ENCODE measurements at places on chromosomes 5 and 9. TPM values are rescaled to one million over a fixed set of nuclear protein-coding genes. Genes with fewer than 3 reads are reported as not detected.

DNA sequence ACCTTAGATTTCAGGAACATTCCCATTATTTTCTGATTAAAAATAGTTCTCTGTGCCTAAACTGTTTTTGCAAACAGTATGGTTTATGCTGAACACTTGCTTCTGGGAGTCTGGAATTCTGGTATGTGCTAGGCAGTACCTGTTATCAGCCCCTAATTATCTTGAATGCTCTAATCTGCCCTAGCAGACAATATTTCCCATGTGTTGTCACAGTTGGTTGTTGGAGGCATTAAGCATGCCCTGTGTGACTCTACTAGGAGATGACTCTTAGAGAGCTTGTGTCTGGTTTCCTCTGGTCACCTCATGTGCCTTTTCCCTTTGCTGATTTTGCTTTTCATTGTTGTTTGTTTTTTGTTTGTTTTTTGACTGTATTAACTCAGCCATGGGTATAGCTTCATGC lies 36.6 kb downstream of the UHRF2 start:
- no peak for DNase-seq

ZNF608 gene
- 27.9 TPM for total RNA-seq

DNA sequence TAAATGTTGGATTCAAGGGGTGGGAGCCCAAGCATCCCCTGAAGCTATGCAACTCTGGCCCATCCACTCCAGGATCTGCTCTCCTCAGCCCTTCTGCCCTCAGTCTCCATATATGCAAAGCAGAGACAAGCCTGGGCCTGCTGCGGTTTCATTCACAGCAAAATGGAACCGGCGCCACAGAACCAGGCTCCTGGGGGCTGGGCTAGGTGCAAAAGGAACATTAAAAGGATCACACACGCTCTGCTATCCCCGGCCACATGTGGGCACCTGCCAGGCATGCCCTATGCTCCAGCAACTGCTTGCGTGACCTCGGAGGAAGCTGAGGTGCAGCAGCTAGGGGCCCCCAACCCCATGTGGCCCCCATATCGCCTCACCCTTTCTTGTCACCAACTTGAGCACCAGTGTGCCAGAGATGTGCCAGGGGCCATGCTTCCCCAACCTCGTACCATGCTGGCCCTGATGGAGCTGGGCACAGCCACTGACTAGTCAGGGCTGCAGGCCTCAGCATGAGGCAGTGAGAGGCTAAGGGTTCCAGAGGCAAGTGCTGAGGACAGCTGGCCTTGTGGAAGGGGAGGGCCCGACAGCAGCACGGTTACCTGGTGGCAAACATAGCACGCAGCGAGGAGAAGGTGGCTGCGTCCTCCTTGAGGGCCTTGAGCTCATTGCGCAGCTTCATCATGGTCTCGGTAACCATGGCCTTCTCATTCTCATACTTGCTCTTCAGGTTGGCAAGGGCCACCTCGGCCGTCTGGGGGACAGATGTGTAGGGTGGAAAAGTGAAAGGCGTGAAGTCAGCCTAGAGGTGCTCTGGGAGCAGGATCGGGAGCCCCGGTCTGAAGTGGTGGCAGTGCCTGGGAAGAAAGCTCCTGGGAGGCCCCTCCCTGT lies 47.2 kb downstream of the BICD2 start:
- peak; percentile 41 for DNase-seq

DNA sequence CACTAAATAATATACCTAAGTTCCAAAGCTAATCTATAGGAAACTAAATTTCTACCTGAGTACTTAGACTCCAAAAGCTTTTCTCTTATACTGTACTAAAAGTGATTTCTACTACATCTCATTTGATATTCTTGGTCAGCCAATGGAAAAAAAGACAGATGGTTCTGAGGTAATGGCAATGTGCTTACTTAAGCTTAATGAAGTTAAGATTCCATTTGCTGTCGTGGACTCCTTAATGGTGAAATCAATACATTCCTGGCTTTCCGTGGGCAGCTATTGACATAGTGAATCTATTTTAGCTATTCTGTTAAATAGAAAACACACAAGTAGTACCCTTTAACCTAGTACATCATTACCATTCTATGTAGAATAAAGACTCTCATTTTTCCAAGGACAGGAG lies 1825.6 kb upstream of the CDH9 start:
- DNase-seq = no peak

DNA sequence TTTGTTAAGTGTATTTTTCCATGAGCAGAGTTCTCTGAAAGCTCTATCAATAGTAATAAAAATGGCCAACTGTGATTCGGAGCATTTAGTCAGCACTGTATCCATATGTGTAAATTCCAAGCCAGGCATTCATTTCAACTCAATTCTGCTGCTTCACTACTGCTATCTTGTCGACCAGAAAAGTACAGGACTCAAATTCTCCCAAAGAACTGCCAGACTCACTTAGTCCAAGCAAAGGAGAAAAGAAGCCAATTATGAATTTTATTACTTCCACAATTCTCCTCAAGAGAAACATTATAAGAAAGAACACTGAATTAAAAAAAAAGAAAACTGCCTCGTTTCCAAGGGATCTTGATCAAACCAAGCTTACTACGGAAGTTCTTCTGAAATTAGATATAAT lies 906.3 kb upstream of the DMAC1 start:
- DNase-seq = no peak

- no peak for DNase-seq
These were observed 298.7 kb downstream of the CDH12 start for GRCh38 chr5:22554475-22554874.

GRCh38 chr5:131081374-131081773 lies 83.7 kb downstream of the HINT1 start:
- DNase-seq = no peak

GRCh38 chr5:142015781-142016533 lies 3.1 kb upstream of the GNPDA1 start:
- no peak for DNase-seq

FUBP3 gene
- total RNA-seq = 46.8 TPM

DNA sequence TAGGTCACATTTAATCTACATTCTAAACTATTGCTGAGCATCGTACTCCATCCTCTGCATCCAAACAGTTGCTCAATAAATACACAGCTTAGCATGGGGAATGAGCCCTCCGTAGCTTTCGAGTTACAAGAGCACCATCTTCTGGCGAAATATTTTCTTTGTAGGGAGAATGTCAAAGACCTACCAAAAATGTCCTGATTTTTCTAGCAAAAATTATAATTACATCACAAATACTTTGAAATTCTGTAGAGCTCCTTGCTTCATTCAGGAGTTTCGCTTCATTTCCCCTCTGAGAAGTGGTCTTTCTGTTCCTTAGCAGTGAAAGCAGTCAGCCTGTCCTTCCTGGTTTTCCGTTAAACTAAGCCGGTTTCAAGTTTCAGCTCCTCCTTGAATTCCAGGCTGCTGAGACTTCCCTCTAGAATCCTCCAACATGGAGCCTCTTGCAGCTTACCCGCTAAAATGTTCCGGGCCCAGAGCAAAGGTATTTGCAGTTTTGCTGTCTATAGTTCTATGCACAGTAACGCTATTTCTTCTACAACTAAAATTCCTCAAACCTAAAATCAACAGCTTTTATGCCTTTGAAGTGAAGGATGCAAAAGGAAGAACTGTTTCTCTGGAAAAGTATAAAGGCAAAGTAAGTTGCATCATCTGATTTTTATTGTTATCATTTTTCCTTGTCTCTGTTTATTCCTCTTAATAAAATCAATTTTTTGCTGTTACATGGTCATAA lies at the start of gene GPX8:
Gene GPX8, plus strand, starts transcription at position 409 of the 730 bp plus-strand sequence. Its CDS starts 22 bp downstream, at position 431.
- DNase-seq = no peak

ANKRA2 gene
- 26.7 TPM for total RNA-seq

MPDZ gene
- total RNA-seq = 31.3 TPM

TOR1B gene
- 34.9 TPM for total RNA-seq

DNA sequence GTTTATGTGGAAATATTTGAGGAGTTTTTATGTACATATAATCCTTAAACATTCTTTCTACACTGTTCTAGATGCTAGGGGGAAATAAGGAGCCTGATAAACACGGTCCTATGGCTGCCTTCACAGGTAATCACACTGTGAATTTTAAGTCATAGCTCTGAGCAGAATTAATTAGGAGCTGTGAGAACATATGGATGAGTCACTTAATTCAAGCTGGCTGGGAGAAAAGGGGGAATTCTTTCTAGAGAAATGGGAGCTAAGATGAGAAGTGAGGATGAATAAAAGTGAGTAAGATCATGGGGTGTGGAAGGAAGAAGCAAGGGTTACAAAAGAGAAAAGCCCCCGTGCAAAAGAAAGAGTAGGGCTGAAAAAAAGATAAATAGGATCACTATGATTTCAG lies 290.8 kb downstream of the DNAH5 start:
- no peak for DNase-seq

PLAA gene
- total RNA-seq = 23.1 TPM

PPP3R2 gene
- not detected for total RNA-seq

- no peak for DNase-seq
These were observed 88.5 kb upstream of the SPDL1 start for GRCh38 chr5:169494941-169495548.

GRCh38 chr9:87771316-87772006 lies 45.5 kb downstream of the CTSL start:
- no peak for DNase-seq

DNA sequence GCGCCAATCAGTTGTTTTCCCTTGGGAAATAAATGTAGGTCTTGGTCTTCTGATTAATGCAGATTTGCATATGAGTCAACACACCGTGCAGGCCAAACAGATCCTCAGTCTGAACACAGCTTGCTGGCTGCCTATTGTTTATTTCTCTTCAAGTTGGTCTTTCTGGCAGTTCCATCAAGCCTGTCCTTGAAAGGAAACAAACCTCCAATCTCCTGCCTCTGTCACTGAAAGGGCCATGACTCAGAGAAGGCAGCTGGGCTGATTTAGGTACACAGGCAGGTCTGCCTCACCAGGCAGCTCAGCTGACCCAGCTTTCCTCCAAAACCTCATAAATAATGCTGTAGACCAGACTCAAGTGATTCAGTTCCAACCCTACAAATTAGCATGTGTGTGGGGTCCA lies 175.9 kb downstream of the MAN2A1 start:
- no peak for DNase-seq

DNA sequence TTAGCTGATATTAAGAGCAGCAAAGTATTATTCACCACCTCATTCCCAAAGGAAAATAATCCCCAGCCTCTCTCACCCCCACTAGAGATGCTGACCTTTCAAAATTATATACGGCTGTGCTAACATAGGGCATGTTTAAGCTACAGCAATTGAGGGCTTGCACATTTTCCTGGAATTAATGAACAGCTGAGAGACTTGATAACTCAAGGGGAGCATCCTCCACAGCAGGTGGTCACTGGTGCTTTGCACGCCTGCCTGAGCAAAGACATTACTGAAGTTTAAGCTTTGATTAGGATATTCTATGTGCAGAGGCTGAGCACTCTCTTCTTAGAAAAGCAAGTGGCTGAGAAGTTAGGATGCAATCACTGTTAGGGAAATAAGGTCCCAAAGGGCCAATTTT lies 230.9 kb downstream of the FAM114A2 start:
- no peak for DNase-seq

- DNase-seq = no peak
These were observed 38.9 kb downstream of the SLC9A3 start for GRCh38 chr5:485113-485945.

DNA sequence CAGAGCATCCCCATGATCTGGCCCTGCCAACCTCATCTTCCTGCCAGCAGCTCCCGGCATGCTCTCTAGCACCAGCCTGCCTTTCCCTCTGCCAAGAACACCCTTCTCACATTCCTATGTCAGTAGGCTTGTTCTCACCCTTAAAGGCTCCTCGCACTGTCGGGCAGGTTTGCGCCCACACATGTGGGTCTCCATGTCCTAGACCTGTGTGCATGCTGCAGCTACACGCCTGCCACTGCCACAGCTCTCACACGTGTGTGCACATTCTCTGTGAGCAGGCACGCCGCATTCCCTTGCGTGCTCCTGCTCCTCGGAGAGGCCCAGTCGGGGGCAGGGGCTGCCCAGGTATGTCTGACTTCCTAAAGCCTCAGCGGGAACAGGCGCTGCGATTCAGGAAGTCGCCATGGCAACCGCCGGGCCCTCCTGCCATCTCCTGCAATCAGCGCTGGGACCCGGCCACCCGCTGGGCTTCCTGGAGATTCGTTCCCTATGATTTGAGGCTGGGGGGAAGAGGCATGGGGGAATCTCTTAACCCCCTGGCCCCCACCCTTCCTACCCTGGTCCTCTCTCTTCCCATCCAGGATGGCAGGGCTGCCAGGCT lies 28.1 kb downstream of the NDUFA8 start:
- no peak for DNase-seq

DNA sequence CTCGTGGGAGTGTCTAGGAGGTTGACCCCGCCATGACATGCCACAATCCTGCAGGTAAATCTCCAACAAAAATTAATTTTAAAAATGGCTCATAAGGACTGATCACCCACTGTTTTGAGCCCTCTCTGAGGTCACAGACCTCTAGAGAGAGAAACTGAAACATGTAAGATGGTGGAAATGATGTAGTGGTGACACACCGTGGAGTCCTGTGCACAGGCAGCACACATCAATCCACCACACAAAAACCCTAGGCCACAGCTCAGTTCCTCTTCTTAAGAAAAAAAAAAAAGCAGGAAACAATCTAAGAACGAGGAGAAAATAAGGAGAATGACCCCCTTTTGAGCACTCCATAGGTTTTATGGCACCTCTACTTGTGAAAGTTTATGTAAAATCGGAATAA lies 93.8 kb upstream of the FAM120A start:
- DNase-seq = no peak

GRCh38 chr5:52648726-52649125 lies 139.0 kb upstream of the ITGA1 start:
- DNase-seq = no peak

DNA sequence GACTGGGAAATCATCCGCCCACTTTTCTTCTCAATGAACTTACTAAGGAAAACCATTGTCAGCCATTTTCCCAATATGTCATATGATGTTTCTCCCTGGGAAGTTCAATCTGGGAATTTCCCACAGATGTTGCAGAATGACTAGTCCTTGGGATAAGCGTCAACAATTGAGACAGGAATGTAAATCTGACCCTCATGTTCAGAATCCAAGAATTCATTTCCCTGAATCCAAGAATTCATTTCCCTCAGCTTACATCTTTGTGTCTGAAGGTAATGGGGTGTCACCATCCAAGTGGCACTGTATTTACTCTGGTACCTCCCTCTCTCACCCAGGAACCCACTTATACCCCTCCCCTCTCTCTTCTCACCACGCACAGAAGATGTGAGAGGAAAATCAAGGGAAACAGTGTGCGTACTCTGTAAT lies 7.4 kb downstream of the KLF9 start:
- no peak for DNase-seq

Measured in lower lobe of right lung (tissue), 2 donors.